ENCODE measurements at places on chromosomes 12 and 14.

GRCh38 chr14:69504775-69505174, 20.2 kb downstream of the PLEKHD1 start:
- DNase-seq, result no peak

DNA sequence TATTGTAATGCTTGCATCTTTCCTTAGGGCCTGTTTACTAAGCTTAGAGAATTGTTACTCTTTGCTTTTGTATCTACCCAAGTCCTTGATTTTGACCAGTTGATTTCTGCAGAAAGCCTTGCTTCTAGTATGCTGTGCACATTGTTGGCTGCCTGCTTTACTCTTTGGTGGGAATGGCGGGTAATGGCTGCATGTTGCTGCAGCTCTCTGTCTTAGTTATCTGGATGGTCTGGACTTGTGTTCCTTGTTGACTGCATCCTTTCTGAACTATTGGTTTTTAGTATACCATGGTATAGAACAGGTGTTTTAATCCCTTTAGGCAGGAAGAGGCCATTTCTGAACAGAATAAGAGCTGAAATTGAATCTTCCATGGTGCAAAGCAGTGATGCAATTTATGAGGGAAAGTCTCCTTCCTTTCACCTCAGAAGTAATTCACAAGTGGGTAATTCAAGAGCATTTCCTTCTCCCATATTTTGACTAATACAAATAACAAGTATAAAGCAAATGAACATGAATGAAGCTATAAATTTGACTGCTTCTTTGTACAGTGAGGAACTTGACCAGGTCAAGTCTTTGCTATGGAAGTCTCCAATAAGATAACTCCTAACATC, 466.4 kb downstream of the NPAS3 start:
- no peak for DNase-seq

DNA sequence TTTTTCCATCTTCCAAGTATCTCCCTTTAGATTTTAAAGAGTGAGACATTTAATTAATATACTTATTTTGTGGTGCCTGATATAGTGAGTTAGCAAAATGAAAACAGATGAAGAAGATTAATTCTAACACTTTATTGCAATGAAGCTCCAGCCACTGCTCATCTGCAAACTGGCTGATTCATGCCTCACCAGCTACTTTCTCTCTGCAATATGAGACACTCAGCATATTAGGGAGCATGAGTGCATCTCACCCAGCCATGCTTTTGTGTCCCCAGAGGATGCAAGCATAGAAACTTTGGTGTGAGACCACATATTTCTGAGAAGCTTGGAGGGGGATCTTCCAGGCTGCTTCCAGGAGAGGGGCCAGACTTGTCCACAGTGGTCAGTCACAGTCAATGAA, 148.6 kb downstream of the BMP4 start:
- no peak for DNase-seq

DNA sequence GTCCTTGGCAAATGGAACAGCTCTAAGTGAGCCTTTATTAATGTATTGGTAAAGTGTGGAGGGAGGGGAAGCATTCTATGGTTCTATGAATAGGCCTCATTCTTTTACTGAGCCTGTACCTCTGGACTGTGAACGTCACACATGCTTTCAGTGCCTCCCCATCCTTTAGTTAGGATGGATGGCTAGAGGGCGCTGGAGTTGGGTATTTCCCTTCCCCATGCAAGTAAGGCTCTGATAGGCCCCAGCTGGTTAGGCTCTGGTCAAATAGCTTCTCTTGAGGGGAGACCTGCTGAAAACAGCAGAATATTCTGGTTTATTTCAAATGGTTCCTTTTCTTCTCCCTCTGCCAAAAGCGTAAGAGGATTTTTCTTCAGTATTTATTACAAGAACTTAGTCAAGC, 860.9 kb upstream of the MDGA2 start:
- DNase-seq, result no peak
